ENCODE measurements at places on chromosomes 11 and 22.

GRCh38 chr11:96197103-96197502, 145.9 kb downstream of the MAML2 start:
- DNase-seq: no peak

GRCh38 chr22:19040391-19040861, 81.8 kb downstream of the DGCR2 start:
- DNase-seq: no peak

GRCh38 chr22:37326726-37327125, 44.4 kb downstream of the CYTH4 start:
- DNase-seq: no peak

DNA sequence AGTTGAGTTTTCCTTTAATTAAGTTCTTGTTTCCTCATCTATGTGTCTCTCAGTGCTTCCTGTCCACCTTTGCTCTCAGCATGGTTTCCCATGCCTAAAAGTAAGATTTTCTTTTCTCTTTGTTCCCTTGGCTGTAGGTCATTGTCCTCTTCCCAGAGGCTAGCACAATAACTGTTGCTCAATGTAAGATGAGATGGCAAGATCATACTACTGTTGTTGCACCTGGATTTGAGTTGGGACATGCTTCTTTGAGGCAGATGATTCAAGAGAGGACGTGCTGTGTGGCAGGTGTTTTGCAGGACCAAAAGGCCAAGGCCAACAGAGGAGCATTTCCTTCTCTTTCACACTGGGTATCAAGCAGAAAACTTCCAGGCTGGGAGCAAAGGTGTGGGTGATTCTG, 11.3 kb upstream of the NELL1 start:
- DNase-seq: no peak

- no peak for DNase-seq
These were observed 289.6 kb upstream of the B3GAT1 start for GRCh38 chr11:134701564-134702165.

- no peak for DNase-seq
These were observed 99.8 kb downstream of the ATM start for GRCh38 chr11:108322666-108323065.

DNA sequence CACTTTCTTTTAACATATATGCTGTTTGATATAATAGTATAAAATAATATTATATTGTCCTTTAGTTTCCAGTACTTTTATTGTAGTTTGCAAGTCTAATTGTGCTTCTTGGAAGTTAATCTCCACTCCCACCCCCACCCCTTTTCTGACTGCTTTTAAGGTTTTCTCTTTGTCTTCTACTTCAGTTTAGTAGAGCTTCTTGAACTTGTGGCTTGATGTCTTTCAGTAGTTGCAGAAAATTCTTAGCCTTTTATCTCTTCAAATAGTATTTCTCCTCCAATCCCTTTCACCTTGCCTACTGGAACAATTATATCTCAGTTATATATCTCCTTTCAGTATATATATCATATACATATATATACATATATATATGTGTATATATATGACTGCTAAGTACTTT, 56.6 kb downstream of the PARVG start:
- DNase-seq: no peak

GRCh38 chr22:32444068-32444467, 20.2 kb downstream of the BPIFC start:
- DNase-seq: no peak

- DNase-seq: no peak
These were observed 156.4 kb downstream of the ATG16L2 start for GRCh38 chr11:72970557-72971118.

GRCh38 chr22:20085651-20086050, 5.6 kb downstream of the DGCR8 start:
- DNase-seq: no peak

- DNase-seq: no peak
These were observed 11.9 kb downstream of the KIAA1671 start for GRCh38 chr22:24964441-24964840.

- no peak for DNase-seq
These were observed 65.4 kb downstream of the LINC01488 start for GRCh38 chr11:69546735-69547370.

- no peak for DNase-seq
These were observed 44.3 kb downstream of the AASDHPPT start for GRCh38 chr11:106121570-106122320.

DNA sequence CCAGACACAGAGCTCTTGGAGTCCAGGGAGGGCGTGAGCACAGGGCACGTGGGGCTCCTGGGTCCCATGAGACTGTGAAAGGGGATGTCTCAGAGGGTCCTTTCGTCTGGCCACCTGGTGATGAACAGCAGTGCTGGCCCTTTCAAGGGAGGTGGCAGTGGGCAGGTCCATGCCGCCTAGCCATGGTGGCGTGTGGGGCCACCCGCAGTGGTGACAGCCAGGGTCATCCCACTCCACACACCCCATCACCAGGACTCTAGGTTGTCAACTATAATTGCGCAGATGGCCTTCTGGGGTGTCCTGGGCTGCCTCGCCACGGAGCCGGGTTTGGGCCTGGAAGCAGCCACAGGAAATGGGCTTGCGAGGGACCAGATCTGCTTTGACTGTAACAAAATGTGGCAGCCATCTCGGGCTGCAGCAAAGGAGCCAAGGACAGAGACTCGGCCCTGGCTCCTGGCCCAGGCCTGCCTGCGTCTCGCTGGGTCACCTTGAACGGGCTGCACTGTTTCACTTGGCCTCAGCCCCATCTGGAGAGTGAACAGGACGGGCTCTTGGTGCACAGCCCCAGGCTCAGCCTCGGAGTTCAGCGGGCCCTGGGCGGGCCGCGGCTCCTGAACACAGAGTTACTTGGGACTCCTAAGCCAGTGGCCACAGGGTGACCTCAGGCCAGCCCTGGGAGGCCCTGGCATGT, 1350.5 kb downstream of the BRD1 start:
- no peak for DNase-seq

- DNase-seq: no peak
These were observed 7.6 kb downstream of the KCNJ5 start for GRCh38 chr11:128898580-128899344.

DNA sequence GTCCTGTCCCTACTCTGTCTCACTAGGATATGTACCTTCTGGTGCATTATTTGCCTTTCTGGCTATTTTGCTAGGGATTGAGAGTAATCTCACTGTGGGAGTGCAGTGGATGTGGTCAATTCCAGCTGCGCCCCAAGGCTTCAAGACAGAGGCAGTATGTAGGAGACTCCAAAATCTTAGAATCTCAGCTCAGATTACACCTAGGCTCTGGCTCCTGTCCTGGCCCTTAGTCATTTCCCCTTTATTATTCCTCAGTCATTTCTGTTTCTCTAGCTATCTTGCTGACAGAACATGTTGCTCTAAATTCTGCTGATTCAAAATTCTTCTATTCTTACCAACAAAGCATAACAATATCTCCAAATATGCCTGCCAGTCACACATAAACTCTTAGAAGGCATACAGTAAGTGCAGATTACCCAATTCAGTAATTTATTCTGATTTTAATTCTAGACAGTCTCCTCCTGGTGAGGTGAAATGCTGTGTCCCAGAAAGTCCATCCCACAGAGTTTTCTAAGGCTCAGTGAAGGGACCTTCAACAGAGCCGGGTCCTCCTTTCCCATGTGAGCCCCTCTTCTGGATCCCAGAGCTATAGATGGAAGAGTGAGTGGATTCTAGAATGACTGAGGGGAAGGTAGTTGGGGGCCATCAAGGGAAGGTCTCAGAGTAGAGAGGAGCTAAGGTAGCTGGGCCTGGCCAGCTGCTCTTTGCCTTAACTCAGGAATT, 24.3 kb upstream of the GLYATL1 start:
- DNase-seq: no peak

All from HL-60 (cell line).